ENCODE measurements at places on chromosomes 1 and 21.
A peak's percentile ranks its signal among the peaks of the same experiment; 100 is the strongest.

DNA sequence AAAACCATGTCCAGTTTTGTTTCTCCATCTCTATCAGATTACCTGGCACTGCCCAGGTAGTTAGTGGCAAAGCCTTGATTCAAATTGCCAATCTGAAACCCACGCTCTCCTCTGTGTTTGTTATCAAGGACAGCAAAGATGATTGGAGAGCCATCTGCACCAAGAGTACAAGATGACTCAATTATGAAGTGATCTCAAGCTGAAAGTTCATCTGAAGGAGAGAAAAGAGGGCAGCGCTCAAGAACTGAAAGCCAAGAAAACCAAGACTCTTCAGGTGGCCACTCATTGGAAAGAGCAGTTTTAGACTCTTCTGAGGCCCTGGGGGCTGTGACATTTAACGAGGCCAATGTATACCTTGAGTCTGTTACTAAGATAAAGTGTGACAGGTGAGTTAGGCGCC, 13.8 kb downstream of the RXRG start:
- no peak for DNase-seq

DNA sequence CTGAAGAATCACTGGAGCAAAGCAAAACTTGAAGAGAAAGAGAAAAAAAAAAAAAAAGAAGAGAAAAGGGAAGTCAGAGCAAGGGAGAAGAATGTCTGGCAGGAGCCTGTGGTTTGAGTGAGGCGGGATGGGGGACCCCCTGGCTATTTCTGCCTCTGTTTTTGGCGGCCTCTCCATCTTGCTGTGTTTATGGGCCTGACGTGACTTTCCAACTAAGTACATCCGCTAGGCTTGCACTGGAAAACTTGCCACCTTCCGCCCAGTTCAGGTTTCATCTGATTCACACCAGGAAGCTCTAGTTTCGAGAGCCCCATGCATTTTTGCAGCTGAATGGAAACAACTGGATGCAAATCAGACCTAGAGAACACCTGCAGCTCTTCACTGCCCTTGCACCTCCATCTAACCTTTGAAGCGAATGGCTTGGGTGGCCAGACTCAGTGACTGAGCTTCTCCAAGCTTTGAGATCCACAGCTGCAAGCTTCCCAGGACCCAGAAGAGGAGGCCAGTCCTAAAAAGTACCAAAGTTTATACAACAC, 28.0 kb downstream of the TBX15 start:
- peak; percentile 84 for DNase-seq

DNA sequence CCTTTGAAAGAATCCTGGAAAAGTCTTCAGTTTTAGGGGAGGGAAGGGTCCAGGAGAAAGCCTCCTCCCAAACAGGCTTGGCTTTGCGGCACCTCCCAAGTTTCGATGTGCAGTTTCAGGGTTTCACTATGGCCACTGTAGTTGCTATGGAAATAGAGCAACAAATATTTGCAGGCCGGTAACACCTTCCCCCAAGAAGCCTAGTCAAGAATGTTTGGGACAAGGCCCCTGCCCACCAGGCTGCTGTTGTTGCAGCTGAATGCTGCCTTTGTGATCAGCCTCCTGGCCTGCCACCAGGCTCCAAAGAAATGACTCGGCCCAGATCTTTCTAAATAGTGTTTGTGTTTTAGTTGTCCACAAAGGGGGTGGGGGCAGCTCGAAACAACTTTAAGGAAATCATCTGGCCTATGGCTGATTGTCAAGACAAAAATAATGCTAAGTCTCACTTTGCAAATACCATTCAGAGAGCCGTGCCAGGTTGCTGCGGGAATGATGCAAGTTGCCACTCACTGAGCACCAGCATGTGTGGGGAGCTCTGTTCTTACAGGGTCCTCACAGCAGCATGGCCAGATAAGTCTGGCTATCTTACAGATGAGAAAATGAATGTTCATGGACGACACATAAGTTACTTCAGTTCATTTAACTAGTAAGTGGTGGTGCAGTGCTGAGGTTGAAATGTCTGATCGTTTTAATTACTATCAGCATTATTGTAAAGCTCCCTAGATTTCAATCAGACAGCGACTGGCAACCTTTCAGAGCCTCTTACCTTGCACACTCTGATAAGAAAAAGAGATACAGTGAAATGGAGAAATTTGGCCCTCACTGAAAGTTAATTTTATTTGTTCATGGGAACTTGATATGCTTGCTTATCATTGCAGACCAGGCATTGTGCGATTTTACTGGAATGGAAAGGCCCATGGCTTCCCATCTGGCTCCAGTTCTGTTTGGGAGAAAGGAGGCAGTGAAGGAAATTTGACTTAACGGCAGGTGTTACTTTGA, 91.2 kb upstream of the JUN start:
- DNase-seq, result peak; percentile 82

GRCh38 chr1:32474954-32475353, 10.1 kb downstream of the ZBTB8B start:
- peak; percentile 33 for DNase-seq

- DNase-seq, result no peak
These were observed 32.9 kb downstream of the TNFSF18 start for GRCh38 chr1:173017792-173018191.

DNA sequence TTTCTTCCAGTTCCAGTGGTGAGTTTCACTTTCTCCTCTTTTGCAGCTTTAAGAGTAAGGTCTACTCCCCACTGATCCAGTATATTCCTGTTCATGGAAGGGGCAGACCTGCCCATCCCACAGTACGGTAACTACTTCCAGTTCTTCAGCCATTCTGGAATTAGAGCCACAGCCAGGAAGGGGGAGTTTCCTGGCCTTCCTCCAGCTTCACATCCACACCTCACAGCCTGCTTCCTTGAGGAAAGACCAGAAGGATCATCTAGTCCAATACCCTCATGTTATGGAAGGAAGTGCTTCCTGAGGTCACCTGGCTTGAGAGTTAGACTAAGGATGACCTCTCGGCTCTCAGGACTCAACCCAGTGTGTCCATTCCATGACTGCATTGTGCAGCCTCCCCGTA, 597.8 kb downstream of the KIF26B start:
- DNase-seq, result no peak

DNA sequence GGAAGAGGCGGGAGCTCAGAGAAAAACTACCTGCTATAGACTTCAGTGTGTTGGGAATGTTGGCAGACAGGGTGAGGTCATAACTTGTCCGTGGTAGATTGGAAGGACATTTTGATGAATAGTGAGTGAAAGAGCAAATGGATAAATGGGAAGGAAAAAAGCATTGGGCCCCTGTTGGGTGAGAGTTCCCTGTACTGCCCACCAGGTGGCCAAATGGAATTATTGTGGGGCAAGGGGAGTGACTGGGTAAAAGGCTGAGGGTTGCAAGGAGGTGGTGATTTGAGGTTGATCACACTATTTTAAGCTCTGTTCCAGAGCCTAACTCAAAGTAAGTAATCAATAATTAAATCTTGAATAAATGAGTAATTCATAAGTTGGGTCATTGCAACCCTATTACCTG, 60.4 kb downstream of the MRPS6 start:
- no peak for DNase-seq

- no peak for DNase-seq
These were observed 1.0 kb downstream of the AURKAIP1 start for GRCh38 chr1:1373815-1374588.

DNA sequence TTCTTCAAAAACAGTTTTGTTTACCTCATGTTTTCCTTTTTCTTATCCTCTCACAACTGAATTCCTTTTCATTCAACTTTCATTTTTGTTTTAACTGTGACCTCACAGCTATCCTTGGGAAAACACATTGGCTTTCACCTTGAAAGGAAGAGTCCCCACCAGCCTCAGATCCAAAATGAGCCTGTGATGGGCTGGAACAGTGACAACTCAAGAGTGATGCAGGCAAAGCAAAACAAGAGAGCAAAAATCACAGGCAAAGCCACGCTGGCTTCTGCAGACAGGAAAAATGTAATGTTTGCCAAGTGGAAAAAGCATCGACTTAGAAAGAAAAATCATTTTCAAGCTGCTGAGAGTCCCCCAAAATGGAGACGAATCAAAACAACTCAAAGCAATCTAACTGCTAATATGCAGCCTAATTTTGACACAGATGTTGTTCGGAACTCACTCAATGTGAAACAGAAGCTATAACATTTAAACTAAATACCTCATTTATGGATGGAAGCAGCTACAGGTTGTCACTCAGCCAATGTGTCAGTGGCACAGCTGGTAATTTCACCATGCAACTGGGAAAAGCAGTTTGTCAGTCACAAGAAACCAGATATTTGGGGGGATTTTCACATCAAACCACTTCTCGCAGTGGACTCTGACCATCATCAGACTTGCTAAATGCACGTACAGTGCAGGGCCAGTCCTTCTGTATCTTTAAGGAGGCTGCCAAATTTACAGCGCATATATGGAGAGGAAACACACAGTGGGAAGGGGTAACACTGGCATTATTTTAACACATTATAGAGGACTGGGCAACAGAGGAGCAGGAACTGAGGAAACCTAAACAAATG, 50.7 kb downstream of the ALG14 start:
- no peak for DNase-seq

- DNase-seq, result no peak
These were observed 90.2 kb upstream of the CSF3R start for GRCh38 chr1:36572906-36573305.

DNA sequence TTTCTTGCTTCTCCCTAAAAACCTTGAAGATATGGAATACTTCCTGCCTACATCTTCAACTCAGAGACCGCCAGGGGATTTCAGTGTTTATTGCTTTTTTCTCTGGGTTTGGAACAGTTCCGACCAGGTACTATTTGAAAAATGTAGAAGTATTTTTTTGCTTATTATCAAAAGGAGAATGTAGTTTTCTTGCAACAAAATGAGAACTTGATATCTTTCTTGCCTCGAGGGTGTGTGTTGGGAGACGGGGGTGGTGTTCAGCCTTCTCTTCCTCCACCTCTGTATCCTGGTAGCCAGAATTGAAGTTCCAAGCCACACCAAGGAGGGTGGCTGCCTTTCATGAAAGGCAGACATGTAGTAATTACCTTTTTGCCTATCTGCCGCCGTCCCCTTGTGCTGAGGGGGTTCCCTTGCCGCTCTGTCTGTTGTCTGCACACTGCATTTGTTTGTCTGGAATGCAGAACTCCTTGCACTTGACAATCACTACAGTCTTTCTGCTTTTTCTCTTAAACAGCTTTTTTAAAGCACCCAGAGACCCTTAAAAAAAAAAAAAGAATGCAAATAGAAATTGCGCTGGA, 212.1 kb downstream of the PBX1 start:
- no peak for DNase-seq

GRCh38 chr1:158117854-158118704, 62.6 kb upstream of the CD1D start:
- no peak for DNase-seq

GRCh38 chr21:32585970-32586369, 647 bp upstream of the TCP10L start:
- DNase-seq, result no peak

- no peak for DNase-seq
These were observed 28.0 kb downstream of the ITSN1 start for GRCh38 chr21:33670076-33670978.

DNA sequence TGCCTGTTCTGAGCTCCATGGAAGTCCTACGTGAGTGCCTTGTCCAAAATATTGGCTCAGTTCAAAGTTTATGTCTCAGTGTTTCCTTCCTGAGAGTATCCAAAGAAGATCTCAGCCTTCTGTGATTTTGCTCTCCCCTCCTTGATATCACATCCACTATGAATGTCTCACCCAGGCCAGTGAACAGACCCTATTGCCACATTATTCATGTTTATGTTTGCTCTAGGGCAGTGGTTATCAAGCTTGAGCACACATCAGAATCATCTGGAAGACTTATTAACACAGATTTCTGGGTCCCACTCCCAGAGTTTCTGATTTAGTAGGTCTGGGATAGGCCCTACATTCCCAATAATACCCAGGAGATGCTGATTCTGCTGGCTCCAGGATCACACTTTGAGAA, 145.0 kb upstream of the FGGY start:
- DNase-seq, result peak; percentile 48

- peak; percentile 91 for DNase-seq
These were observed 61.4 kb downstream of the OLFML2B start for GRCh38 chr1:161962091-161962887.

DNA sequence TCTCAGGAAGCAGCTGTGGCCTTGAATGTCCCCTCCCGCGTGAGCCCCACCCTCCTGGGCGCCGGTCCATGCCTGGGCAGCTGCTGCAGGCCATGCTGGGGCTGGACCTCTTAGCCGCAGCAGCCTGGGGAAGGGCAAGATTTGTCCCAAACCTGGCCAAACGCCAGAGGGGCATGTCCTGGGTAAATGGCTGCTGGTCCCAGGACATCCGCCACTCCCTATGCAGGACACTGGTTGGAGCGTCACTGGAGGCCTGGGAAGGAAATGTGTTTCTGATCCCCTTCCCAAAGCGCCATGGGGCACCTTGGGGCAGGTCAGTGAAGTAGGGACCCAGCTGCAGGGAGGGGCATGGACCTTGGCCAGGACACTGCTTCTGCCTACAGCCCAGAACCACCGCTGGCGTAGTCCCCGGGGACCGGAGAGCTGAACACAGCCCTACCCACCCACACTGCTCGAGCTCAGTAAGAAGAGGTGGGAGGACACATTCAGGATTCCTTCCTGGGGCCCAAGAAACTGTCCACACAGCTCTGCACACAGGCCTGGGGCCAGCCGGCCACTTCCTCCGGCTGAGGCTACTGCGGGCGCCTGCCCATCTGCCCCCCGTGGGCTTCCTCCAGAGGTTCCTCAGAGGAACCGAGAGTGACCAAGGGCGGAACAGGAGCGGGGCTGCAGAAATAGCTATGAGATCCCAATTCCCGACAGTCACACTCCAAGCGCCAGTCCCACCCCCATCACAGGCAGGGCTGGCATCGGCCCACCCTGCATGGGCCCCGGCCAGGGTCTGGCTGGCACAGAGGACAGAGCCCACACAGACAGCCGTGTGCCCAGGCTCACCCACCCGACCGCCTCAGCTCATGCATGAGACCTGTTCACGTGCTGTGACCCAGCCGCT, 10.8 kb upstream of the PLEKHG5 start:
- no peak for DNase-seq

DNA sequence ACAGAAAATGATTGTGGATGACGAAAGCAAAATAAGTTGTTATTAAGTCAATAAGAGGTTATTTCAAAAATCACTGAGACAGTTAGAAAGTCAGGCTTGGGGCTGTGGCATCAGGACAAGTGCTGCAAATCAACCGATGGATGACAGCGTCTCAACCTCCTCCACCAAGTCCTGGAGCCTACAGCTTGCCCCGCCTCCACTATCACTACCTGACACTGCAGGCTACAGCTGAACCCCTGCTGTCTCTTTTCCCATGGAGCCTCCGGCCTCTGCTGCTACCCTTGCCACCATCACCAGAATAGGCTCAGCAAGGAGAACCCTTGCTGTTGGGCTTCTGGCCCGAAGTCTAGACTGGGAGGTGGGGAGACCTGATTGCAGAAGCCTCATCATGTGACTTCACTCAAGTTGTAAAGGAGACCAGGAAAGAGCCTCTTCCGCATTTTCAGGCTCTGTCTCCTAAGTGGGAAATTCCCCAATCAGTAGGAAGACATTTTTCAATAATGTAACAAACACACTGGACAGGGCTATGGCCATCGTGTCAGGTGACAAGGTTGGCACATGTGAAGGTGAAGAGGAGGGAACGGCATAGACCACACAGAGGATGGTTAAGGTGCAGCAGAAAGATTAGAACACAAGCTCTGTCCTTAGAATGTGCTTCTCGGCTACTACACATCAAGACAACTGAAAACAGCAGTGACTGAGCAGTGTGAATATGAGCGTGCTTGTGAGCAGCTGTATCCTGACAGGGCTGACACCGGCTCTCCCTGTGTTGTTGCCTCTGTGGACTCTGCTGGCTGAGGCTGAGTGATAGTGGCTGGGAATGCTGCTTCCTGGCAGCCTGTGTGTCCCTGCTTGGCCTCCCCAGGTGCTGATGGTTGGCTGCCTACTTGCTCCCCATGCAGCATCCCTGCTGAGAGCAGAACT, 660.7 kb downstream of the PTPRU start:
- peak; percentile 25 for DNase-seq

GRCh38 chr1:224259986-224260385, 70.0 kb downstream of the NVL start:
- DNase-seq, result peak; percentile 61
